ENCODE measurements at places on chromosomes 6 and 20.

- DNase-seq, result no peak
These were observed 62.8 kb downstream of the PHACTR3 start for GRCh38 chr20:59667131-59667530.

GRCh38 chr6:5989141-5989723, 17.5 kb downstream of the NRN1 start:
- no peak for DNase-seq

- DNase-seq, result no peak
These were observed 1027.6 kb downstream of the EYS start for GRCh38 chr6:64679416-64679815.

GRCh38 chr20:41587523-41587922, 30.7 kb downstream of the CHD6 start:
- no peak for DNase-seq

- DNase-seq, result no peak
These were observed 37.4 kb upstream of the FAM135A start for GRCh38 chr6:70375882-70376281.

DNA sequence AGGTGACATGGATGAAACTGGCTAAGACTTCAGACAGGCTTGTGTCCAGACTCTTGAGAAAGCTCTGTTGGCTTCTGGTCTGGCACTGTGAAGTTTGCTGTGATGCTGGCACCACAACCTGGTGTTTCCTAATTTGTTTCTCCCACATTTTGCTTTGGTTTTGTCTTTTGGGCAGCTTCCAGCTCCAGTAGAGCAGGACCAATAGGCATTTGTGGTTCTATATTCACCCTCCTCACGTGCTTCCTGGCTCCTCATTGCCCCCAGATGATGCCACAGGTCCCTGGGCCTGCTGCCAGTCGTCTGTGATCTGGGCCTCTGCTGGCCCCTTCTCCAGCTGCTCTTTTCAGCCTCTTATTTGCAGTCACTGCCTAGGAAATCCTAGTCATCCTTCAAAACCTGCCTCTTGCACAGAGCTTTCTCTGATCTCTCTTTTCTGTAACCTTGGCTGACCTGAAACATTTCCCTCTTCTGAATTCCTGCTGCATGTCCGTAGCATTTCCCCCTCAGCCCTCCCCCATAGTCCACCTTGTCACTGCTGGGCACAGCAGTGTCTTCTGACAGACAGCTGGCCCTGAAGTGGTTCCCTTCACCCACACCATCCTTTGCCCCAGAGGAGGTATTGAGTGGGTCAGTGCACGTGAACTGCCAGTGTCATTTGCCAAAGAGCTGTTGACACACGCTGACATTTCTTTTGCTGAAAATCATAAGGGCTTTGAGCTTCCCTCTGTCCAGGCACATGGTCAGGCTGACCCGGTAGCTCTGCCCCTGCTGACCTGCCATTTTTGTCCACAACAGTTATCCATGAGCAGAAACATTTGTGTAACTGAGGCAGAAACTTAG, 63.0 kb downstream of the PTPN1 start:
- no peak for DNase-seq

- DNase-seq, result no peak
These were observed 2.1 kb downstream of the FKBP1C start for GRCh38 chr6:63213325-63213724.

GRCh38 chr20:57066126-57066900, 200.1 kb downstream of the BMP7 start:
- no peak for DNase-seq

All from NCI-H187 (cell line).